ENCODE measurements at places on chromosomes 1 and 21. TPM values are rescaled to one million over a fixed set of nuclear protein-coding genes. Genes with fewer than 3 reads are reported as not detected.

Gene CR2
- under 0.01 TPM for total RNA-seq

Gene LCE3D
- not detected for total RNA-seq

Gene ADAM30
- not detected for total RNA-seq

Gene ARTN
- not detected for total RNA-seq

Gene SPRR5
- not detected for total RNA-seq

Gene OR2T27
- total RNA-seq: not detected

Gene E2F2
- total RNA-seq: 1.9 TPM

Gene FBXO2
- 1.5 TPM for total RNA-seq

Gene DMBX1
- not detected for total RNA-seq

Gene USH2A
- not detected for total RNA-seq

Gene ASTN1
- total RNA-seq: not detected

Gene SPATA46
- not detected for total RNA-seq

Gene C8A
- total RNA-seq: not detected

Gene NLRP3
- not detected for total RNA-seq

Gene SOX13
- 7.4 TPM for total RNA-seq

Gene PLPP3
- total RNA-seq: 59.7 TPM

Gene CTSK
- total RNA-seq: 0.63 TPM

Gene CR1L
- not detected for total RNA-seq

Gene PAQR6
- 0.38 TPM for total RNA-seq

Gene LCE1C
- not detected for total RNA-seq

Gene KRTAP27-1
- not detected for total RNA-seq

Gene NUP210L
- under 0.01 TPM for total RNA-seq

Gene LEFTY1
- total RNA-seq: not detected

Gene CHIA
- total RNA-seq: not detected

Gene RNU11
- total RNA-seq: not detected

Gene PRPF38B
- 8.9 TPM for total RNA-seq

Gene HES3
- total RNA-seq: not detected

Gene MTMR11
- total RNA-seq: 0.64 TPM

Gene SLC9C2
- not detected for total RNA-seq

Gene PIGR
- total RNA-seq: not detected

Gene SLC44A5
- total RNA-seq: 1.0 TPM

Gene ESRRG
- not detected for total RNA-seq

Gene ZNF669
- 9.6 TPM for total RNA-seq

Gene C8B
- not detected for total RNA-seq

Gene HSPA6
- 1.5 TPM for total RNA-seq

Gene CELF3
- not detected for total RNA-seq

Gene TMEM9
- total RNA-seq: 39.5 TPM

Gene APCS
- not detected for total RNA-seq
